ENCODE measurements at places on chromosomes 16 and 17.

DNA sequence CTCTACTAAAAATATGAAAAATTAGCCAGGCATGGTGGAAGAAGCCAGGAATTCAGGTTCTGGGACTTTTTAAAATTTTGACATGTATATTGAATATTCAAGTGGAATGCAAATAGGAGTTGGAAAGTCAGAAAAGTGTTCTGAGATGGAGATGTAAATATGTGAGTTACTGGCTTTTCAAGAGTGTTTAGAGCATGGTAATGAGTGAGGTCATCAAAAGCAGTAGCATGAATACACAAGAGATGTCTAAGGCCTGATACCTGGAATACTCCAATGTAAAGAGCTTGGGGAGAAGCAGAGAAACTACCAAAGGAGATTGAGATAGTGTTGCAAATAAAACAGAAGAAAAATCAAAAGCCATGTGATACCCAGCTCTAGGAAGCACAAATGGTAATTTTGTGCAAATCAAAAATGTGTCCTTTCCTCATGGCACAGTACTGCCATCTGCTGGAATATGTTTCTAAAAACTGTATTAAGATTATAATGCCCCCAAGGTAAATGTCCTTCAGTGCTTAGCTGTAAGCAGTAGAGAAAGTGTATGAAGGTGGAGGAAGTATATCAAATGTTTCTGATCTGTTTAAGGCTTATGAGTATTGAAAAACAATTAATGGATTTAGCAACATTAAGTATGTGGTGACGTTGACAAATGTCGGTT is 908.4 kb downstream of the KCNJ18 start:
- no peak for DNase-seq

DNA sequence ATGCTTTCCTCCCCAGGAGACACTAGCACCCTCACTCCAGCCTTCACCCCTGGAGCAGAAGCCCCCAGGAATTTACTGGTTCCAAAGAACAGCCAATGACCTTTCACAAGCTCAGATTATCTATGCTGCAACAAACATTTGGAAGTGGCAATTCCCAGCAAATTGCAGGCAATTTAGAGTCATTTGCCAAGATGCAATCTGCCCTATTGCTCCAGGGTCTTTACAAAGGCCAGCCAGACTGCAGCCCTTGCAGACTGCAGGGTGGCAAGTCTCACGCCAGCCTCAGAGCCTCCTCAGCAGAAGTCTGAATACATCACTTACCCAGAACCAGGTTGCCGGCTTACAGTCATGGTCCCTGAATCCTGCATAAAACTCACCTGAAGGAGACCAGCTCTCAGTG is 21.8 kb downstream of the AXIN1 start:
- DNase-seq, result no peak

GRCh38 chr17:17059301-17059890 is 17.1 kb downstream of the MPRIP start:
- no peak for DNase-seq

DNA sequence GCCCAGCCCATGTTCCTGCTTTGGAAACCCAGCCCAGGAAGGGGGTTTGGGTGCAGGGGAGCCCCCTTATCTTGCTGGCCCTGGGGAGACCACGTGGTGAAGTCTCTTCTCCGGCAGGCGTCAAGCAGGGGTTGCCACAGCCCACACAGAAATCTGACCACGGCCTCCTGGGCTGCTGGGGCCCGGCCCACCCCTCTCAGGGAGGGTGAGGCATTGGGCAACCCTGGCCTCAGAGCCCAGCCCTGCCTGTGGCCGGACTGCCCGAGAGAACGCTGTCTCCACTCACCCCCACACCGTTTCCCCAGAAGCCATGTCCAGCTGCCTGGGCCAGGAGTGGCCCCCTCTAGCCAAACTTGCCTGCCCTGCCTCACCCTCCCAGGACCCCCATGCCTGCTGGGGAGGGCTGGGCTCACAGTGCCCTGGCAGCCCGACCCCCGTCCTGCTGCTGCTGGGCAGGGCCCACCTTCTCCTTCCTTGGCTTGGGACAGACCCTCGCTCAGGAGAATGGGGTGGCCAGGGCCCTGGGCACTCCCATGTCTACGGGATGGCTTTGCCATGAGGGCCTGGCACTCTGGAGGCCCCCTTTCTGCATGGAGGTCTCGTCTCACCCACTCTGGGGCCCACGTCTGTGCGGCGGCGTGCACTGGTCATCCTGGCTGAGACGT is 6.7 kb downstream of the RPUSD1 start:
- DNase-seq, result no peak

- DNase-seq, result no peak
Measured at GRCh38 chr16:50489182-50489581, 59.0 kb upstream of the NKD1 start.

DNA sequence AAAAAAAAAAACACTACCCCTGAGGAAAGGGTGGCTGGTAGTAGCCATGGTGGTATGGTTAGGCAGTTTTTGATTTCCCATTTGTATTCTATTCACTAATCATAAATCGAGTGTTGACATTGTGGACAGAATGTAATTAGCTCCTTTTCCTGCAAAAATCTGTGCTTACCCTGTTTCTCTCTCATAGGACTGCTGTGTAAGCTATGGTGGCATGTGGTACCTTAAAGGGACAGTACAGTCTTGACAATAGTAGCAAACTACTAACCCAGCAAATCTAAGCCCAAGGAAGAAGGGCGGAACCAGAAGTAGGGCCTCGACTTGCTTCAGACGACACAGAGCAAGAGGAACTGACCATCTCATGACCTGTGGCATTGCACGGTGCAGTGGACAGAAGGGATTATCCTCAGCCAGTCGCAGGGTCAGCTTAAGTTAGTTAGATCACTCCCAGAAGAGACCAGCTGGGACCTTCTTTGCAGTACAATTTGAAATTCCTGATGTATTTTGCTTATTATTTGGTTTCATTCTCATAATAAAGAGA is 36.3 kb downstream of the POLR3E start:
- no peak for DNase-seq

DNA sequence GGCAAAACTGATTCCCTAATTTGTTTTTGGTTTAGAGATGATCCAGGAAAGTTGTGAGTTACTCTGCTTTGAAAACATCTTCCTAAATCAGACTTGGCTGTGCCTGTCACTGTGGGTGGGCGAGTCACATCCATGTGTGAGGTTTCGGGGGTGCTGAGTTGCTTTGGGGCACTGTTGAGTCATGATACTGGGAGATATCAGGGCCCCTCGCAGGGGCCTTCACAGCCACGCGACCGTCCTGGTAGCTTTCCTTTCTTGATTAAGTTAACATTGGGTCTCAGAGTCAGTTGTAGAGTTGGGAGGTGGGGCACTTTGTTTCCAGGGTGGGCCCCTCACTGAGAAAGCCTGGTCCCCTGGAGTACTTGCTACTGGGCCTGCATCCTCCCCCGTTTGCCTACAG is 58.3 kb upstream of the LGALS9 start:
- DNase-seq, result no peak

GRCh38 chr17:75075597-75076336 is 12.0 kb upstream of the SLC16A5 start:
- no peak for DNase-seq

GRCh38 chr16:852451-853185 is 52.1 kb upstream of the GNG13 start:
- no peak for DNase-seq

DNA sequence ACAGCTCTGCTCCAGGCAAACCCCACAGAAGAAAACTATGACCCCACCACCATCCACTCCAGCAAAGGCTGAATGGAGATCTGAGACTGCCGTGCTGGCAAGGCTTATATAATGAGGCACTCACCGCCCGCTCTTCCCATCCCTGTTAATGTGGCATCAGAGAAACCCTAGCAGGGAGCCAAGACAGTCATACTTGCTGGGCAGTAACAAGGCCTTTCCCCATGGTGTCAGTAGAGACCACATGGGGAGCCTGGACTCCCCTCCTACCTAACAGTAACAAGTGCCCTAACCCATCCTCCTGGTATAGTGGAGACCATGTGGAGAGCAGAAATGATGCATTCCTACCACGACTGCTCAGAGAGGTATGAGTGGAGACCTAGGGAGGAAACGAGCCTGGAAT is 235.2 kb downstream of the C16orf78 start:
- DNase-seq, result no peak

DNA sequence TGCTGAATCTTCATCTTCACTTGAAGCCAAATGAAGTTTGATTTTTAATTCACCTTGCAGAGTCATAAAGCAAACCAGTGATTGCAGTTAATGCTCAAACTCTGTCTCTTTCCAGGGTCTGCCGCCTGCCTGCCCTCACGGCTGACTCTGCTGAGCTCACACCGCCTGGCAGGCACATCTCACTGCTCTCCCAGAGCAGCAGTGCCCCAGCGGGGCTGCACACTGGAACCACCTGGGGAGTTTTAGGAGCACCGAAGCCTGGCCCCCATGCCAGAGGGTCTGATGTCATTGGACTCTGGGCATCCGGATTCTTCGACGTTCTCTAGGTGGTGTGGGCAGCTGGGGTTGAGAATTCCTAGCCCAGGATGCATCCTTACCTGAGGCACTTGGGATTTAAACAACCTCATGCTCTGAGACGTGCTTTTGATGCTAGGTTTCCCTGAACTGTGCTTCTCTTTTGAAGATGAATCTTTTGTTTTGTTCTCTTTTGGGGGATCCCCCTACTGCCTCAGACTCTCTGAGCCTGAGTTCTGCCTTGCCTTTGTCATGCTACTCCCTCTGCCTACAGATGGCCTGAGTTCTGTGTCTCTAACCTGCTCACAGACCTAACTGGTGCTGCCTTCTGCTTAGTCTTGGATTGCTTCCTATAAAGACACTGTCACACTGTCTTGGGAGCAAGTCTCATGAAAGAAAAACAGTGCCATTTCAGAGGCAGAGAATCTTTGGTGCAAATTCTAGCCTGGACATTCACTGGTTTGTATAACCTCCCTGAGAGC is 438.1 kb upstream of the CCL2 start:
- DNase-seq, result no peak
